ENCODE measurements at places on chromosomes 2 and 18.

GRCh38 chr2:238601433-238602222, 174.9 kb downstream of the ASB1 start:
- DNase-seq: no peak

DNA sequence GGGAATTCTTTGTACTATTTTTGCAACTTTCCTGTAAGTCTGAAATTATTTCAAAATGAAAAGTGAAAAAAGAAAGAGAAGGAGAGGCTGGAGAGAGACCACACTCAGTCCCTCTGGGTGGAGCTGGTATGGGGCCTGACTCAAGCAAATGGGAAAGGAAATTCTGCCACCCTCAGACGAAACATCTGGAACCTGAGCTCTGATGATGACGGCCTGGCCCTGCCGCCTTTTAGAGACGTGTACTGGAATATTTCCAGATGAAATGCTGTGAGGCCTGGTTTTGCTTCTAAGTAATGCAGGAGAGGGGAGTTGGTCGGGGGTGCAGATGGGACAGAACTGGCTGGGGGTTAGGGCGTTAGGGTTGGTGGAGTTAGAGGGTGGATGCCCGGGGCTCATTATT, 57.4 kb upstream of the GLI2 start:
- DNase-seq: no peak

DNA sequence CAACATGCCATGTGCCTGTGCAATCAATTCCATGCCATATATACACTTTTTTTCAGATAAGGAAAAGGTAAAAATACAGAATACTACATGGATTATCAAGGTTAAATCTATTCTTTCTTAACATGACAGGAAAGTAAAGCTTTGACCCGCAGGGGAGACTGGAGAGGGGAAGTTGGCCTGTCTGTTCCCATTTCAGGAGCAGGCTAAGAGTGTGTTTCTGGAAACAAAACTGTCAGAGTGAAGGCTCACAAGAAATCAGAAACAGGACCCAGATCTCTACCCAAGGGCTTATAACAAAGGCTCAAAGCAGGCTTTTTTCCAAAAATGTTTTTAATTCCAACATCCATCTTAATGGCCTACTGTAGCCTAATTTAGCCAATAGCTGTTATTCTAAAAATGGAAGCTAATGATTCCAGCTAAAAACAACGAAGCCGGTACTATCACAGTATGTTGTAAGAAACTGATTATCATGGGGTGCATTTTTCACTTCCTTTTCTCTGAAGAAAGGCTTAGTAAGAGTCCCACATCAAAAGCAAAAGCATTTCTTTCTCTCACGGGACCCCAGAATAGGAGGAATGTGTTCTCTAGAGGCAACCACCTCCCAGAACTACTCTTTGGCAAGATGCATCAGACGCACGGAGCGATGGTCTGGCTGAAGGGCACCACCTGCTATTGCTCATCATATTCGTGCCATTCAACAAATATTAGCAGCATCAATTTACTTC, 41.4 kb downstream of the FECH start:
- no peak for DNase-seq

DNA sequence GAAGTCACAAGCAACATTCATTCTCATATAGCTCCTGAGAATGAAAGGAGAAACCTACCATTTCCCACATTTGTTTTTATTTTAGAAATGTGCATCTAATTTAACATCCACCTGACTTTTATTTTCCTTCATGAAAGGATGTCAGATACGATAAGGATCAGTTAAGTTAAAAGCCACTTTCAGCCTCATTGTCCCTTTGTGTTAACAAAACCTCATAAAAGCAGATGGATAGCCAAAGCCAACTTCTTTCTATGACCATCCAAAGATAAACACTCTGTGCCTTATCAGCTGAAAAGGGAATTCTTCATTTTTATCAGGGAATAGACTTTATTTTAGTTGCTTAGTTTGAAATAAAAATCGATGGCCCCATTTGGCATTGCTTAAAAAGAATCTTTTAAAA, 25.7 kb upstream of the RIT2 start:
- DNase-seq: no peak

DNA sequence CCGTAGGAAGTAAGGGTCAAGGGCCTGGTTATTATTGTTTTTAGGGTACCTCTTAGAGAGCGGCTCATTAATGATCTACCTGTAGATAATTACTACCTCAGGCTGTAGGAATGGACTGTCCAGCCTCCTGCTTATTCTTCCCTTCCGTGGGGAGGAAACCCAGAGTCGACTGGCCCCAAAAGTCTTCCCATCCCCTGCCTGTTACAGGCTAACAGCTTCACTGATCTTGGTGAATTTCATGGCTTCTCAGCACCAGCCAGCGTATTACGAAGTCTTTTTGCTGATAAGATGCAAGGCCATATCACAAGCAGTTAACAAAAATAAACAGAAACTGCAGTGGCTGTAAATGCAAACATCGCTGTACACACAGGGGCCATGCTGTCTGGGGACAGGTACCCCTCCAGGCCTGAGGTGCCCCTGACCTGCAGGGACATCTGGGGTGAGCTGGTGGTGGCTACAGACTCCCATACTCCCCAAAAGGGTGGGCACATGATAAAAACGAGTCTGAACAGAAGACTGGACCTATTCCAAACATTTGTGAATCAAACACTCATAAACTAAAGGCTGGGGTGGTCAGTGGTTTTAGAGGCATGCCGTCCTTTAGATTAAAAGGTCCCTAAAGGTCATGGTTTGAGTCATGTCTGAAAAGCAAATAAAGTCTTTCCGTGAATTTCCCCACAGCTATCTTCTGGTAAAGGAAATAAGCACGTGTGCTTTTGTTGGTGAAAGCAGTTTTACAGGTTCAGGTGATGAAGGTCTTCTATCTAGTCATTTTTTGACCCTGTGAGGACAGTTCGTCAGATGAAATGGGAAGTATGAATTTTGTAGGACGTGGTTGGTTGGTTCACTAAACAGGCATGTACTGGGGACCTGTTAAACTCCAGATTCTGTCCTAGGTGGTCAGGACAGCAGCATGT, 36.7 kb downstream of the TTC39C start:
- DNase-seq: no peak

DNA sequence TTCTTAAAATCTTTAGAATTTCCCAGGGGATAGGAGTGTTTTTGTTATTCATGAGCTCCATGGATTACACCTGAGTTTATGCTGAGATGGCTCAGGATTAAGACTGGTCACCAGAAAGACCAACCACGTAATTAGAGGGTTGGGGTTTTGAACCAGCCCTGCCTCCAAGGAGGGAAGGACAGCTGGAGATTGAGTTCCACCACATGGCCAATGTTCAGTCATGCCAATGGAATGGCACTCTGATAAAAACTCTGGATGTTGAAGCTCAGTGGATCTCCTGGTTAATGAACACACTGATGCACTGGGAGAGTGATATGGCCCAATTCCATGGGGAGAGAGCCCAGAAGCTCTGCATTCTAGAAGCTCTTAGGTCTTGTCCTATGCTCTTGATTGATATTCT, 38.7 kb upstream of the PTPN4 start:
- no peak for DNase-seq

GRCh38 chr18:47615043-47615442, 315.4 kb downstream of the SMAD2 start:
- no peak for DNase-seq

DNA sequence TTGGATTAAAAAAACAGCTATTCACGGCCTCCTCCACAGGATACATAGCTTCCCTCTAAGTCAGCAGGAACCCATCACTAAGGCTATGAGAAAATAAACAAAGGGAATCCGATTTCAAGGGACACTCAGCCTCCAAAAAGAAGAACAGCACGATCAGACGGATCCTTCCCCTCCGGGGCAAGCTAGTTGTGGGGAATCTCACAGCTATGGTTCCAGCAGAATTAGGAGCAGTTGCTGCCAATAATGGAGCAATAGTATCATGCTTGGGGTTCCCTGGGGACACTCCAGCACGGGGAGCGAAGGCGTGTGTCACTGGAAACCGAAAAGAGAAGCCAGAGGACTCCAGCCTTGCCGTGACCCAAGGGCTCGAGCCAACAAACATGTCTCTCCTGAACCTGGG, 163.1 kb downstream of the TTC32 start:
- DNase-seq: no peak

DNA sequence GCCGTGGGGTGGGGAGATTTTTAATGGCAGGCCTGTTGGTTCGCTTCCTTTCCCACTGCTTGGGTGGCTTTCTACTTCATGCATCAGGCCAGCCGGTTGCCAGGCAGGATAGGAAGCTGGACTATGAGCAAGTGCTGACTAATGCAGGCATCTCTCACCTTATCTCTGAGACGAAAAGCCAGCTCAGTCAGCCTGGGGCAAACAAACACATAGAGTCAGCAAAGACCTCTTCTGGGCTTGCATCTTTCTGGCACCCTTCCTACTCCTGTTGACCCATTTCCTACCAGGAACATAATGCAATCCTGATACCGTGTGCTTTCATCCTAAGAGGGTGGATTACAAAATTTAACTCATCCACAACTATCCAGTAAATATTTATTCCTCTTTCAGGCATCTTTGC, 416.6 kb upstream of the MEX3C start:
- DNase-seq: no peak

GRCh38 chr2:184927040-184927439, 328.7 kb downstream of the ZNF804A start:
- DNase-seq: no peak

DNA sequence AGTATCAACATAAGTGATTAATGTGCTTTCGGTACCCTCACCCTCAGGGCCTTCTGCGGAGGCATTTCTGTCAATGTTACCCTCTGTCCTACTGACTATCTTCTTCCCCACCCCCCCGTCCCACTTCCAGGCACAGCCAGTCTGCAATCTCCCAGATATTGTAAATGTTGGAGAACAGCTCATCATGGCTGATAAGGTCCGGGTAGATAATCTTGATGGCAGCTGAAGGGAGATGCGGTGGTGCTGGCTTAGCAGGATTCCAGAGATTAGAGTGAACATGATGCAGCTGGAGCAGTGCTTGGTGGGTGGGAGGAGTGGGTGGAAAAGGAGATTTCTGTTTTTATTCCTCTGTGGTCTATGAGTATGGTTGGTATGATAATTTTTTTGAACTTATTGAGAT, 15.5 kb downstream of the GTF2A1L start:
- DNase-seq: no peak

- no peak for DNase-seq
Measured at GRCh38 chr18:38520786-38521185, 955.2 kb upstream of the CELF4 start.

DNA sequence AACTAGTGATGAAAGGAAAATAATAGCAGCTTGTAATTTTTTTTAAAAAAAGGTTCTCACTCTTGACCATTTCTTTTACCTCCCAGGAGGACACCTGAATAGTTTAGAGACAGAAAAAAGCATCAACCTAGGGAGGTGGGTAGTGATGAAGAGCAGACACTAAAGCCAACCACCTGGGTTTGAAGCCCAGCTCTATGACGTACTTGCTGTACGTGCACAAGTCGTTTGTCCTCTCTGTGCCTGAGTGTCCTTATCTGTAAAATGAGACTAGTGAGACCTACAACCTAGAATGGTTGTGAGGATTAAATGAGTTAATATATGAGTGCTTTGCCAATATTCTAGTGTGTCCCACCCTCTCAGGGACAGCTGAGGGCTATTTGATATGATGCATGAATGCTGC, 5.8 kb downstream of the SLC1A4 start:
- no peak for DNase-seq

- no peak for DNase-seq
Measured at GRCh38 chr2:223921204-223921603, 23.9 kb downstream of the WDFY1 start.

GRCh38 chr2:233882353-233882752, 14.2 kb upstream of the MSL3B start:
- DNase-seq: no peak

GRCh38 chr2:107259408-107260195, 373.6 kb upstream of the ST6GAL2 start:
- no peak for DNase-seq

DNA sequence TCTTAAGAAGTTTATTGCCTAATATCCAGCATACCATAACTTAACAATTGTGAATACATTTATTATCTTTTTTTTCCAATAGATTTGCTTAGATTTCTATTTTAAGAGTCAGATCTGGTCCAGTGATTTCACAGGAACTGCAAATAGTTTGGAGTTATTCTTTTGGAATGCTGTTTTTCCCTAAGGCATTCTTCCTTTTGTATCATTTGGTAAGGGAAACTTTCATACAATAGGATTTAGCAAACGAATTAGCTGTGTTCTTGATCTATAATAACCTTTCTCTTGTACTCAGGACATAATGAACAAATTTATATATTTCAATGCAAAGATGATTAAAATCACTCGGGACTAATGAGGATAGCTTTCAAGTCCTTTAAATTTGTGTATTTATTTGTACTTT, 201.6 kb downstream of the ERBB4 start:
- no peak for DNase-seq

DNA sequence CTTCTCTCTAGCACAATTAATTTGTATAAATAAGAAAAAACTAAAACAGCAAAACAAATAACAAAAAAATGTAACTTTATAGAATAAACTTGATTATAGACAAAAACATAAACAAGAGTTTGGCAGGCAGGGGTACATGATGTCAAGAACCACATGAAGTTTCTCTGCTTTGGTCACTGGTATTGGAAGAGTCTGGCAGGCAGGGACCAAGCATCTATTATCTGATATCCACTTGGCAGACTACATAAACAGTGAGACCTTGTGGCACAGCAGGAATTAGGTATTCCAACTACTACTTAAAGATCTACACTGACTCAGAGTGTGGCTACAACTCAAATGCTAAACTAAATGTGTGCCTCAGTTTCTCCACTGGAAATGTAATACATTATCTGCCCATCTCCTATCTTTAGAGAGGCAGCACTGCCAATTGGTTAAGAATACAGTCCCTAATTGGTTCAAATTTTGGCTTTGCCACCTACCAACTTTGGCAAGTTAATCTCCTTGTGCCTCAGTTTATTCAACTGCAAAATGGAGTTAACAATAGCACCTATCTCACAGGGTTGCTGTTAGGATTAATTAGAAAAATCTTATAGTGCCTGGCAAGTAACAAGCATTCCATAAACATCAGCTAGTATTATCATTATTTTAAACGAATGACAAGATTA, 2.7 kb downstream of the MAP4K3 start:
- DNase-seq: no peak

DNA sequence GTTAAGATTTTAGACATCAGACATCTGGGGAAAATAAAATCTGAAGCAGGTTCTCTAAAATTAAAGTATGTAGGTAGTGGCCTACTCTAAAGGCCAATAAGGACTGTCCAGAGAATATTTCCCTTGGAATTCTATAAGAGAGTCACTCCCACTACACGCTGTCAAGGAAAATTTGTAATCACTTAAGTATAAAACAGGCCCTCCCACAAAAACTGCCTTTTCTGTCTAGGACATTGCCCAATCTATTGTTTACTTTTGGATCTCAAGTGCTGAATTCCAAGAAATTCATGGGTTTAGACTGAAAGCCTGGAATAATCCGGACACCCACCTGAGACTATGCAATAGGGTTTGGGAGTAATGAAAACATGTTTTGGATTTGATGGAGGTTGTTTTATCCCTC, 1.7 kb upstream of the SRBD1 start:
- DNase-seq: no peak

- no peak for DNase-seq
Measured at GRCh38 chr18:61651880-61652268, 240.9 kb downstream of the RNF152 start.

- DNase-seq: no peak
Measured at GRCh38 chr18:57149531-57149930, 2.6 kb downstream of the BOD1L2 start.

GRCh38 chr18:26017929-26018328, 72.5 kb downstream of the SS18 start:
- DNase-seq: no peak

- DNase-seq: no peak
Measured at GRCh38 chr2:239853121-239853520, 172.0 kb downstream of the NDUFA10 start.

All from stimulated activated CD4-positive, alpha-beta T cell treated with anti-CD3 and anti-CD28 coated beads, Interleukin-1b, Interleukin-23, amount 100 ng/mL, for 24 hours (primary cell).